ENCODE measurements at places on chromosomes 3 and 15. TPM values are rescaled to one million over a fixed set of nuclear protein-coding genes. Genes with fewer than 3 reads are reported as not detected.

The FES gene
- 21.8 TPM for total RNA-seq

The TRIM42 gene
- not detected for total RNA-seq

The GABRB3 gene
- 0.44 TPM for total RNA-seq

The LRIG1 gene
- 6.6 TPM for total RNA-seq

The CHRM5 gene
- 0.06 TPM for total RNA-seq
